AG20443 (cell line): ENCODE measurements at places on chromosomes 7 and 10.

DNA sequence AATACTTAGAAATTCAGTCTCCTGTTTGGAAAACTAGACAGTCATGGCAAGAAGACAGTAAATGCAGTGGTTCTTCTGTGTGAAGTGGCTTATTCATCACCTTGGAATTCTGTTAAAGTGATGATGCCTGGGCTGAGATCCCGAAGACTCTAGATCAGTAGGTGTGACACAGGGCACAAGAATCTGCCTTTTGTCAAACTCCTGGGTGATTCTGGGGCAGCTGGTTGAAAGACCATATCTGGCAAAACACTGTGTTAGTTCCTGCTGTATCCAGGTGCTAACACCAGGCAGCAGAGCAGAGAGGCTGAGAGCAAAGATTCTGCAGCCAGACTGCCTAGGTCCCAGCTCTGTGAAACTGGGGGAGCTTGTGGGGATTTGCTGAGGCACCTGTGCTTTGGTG lies 26.5 kb downstream of the MRC1 start:
- peak; percentile 89 for DNase-seq

GRCh38 chr10:110226926-110227641 lies 19.7 kb downstream of the MXI1 start:
- DNase-seq, result peak; percentile 89

- DNase-seq, result no peak
Measured at GRCh38 chr7:131767591-131767990, 211.2 kb upstream of the PODXL start.

GRCh38 chr7:16498122-16498521 lies 28.5 kb upstream of the LRRC72 start:
- no peak for DNase-seq

- no peak for DNase-seq
Measured at GRCh38 chr10:43181146-43181545, 42.9 kb downstream of the CSGALNACT2 start.

GRCh38 chr7:155130493-155130892 lies 60.4 kb downstream of the HTR5A start:
- DNase-seq, result no peak

- DNase-seq, result no peak
Measured at GRCh38 chr10:70347321-70347720, 35.1 kb downstream of the LRRC20 start.

GRCh38 chr10:121262774-121263430 lies 335.3 kb downstream of the FGFR2 start:
- DNase-seq, result no peak

DNA sequence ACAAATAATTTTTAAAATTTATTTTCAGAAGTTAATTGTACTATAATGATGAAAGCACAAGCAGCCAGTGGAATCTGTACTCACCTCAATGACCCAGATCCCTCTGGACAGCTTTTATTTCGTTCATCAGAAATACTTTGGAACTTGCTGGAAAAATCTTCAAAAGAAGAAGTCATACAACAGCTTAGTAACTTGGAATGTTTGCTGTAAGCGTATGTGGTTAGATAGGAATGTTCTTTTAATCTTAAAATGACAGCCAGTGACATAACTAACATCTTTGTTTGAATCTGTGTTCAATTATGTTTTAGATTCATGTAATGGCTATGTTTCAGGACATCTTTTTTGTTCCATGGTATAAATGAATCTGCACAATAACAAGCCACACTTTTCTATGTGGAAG lies 26.8 kb downstream of the CFAP69 start:
- peak; percentile 62 for DNase-seq

DNA sequence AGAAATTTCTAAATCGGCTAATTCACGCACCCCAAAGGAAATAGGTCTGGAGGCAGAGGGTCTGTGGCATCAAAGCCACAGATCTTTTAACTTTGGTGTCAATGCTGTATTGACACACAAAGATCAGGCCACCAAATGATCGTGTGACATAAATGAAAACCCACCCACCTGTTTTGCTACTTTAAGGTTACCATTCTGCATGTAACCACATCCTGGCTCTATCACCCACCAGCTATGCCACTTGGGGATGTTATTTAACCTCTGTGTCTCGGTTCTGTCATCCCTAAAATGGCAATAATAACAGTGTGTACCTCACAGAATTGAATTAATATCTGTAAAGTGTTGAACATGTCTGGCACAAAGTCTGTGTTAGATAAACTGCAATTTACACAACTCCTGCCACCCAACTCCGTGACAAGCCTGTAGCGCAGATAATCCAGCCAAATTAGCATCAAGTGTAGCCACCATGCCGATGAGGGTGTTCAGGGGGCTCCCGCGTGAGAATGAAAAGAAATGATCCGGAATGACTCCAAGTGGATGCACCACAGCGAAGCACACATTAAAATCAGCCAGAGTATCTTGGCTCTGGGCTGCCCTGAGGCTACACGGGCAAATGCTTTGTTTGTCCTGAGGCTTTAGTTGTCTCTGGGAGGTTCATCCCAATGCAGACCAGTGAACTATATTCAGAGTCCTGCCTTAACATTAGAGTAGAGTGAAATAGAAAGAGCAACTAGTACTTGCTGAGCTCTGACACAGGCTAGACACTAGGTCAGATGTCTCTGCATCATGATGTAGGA lies 158.4 kb upstream of the NEBL start:
- DNase-seq, result no peak

GRCh38 chr10:132184816-132185593 lies 1.7 kb upstream of the DPYSL4 start:
- DNase-seq, result no peak
